ENCODE measurements at places on chromosomes 1 and 21. TPM values are rescaled to one million over a fixed set of nuclear protein-coding genes. Genes with fewer than 3 reads are reported as not detected.
A peak's percentile ranks its signal among the peaks of the same experiment; 100 is the strongest.

- no peak overlapping the region for H3K4me3 ChIP-seq
- DNase-seq: no peak
- peaks cover 1% of the 10 kb centered on the region for H3K4me1 ChIP-seq
- no peak overlapping the region for H3K27ac ChIP-seq
- H3K36me3 ChIP-seq: peaks cover under 1% of the 10 kb centered on the region
Observed at GRCh38 chr1:245856944-245857531, 650.0 kb downstream of the SMYD3 start.

- H3K36me3 ChIP-seq: no peaks in the 10 kb centered on the region
- no peak overlapping the region for H3K27ac ChIP-seq
- no peak for DNase-seq
- H3K27me3 ChIP-seq: no peaks in the 10 kb centered on the region
- H3K4me3 ChIP-seq: no peak overlapping the region
- no peaks in the 10 kb centered on the region for H3K4me1 ChIP-seq
Observed at GRCh38 chr1:218257371-218257770, 27.7 kb upstream of the RRP15 start.

GRCh38 chr1:236922190-236922589, 82.1 kb downstream of the MT1HL1 start:
- H3K4me1 ChIP-seq: no peaks in the 10 kb centered on the region
- H3K4me3 ChIP-seq: no peak overlapping the region
- H3K27ac ChIP-seq: no peak overlapping the region
- no peaks in the 10 kb centered on the region for H3K27me3 ChIP-seq
- DNase-seq: no peak

DNA sequence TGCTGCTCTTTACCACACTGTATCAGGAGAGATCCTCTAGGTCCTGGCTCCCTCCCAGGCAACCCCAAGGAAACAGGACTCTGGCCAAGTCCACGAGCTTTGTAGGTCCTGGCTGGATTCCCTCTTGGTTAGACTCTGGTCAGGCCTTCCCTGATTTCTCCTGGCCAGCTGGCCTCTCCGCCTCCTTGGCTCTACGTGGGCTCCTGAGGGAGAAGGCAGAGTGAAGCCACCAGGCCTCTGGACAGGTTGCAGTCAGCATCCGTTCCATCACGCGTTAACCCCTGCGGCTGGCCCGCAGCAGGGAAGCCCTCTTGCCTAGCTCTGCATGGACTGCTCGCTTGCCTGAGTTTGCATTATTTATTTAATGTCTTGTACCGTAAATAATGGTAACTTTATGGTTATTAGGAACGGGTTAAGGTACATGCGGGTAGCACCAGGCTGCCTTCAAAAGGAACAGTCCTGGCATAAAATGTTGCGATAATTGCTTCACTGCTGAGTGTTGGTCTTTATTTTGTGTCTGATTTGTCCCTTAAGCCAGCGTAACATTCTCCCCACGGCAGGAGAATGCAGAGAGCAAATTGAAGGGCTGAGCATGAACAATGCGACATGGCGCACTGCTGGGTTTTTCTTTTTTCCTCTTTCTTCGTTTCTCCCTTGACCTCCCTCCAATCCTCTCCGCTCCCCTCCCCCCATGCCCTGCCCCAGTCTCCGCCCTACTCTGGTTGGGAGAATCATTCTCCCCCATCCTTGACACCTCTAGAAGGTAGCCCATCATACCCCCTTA, 100.3 kb downstream of the RNF220 start:
- no peak overlapping the region for H3K27ac ChIP-seq
- DNase-seq: no peak
- H3K36me3 ChIP-seq: no peaks in the 10 kb centered on the region
- H3K4me1 ChIP-seq: no peaks in the 10 kb centered on the region

DNA sequence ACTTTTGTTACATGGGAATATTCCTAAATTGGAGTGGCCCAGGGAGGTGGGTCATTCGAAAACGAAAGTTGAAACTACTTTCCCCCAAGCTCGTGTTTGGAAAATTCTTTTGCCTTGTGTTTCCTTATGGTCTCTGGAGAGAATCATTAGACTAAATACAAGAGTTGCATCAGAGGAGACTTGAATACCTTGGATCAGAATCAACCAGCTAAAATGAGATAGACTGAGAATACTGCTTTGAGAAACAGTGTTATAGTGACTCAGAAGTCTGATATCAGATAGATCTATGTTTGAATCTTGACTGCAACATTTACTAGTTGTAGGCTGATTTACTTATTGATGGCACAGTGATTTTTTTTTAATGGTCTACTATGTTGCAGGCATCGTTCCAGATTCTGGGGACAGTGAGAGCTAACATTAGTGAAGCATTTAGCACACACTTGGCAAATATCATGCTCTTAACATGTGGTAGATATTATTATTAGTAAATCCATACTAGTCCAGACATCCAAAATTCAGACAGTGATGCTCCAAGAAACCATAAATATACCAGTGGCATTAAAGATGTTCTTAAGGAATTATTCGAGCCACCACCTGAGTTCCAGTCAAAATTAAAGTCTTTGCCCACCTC, 12.9 kb upstream of the ACTN2 start:
- H3K27ac ChIP-seq: peak overlapping the region; percentile 82
- H3K36me3 ChIP-seq: no peaks in the 10 kb centered on the region
- no peak for DNase-seq
- H3K4me3 ChIP-seq: peak overlapping the region; percentile 14

The KCNK2 gene
- total RNA-seq: 4.8 TPM

DNA sequence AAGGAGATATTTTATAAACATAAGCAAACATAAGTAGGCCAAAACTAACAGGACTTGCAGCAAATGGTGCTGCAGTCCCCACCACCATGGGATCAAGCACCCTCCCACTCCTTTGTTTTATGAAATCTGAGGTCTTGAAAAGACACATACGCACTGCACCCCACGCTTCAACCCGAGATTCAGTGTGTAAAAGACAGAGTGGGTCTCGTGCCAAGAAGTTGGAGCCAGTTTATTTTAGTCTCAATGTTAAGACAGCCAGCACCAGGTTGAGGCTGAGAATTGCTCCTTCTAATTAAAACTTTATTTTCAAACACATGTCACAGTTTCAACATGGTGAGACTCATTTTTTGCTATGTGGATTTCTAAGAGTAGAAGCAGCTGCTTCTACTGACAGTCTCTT, 139.1 kb upstream of the TIAM1 start:
- no peaks in the 10 kb centered on the region for H3K27me3 ChIP-seq
- no peak overlapping the region for H3K27ac ChIP-seq
- no peak overlapping the region for H3K4me3 ChIP-seq
- H3K4me1 ChIP-seq: no peaks in the 10 kb centered on the region

The PROK1 gene
- total RNA-seq: 0.27 TPM

GRCh38 chr1:156963621-156964020, 43.2 kb downstream of the LRRC71 start:
- H3K4me3 ChIP-seq: no peak overlapping the region
- H3K4me1 ChIP-seq: no peaks in the 10 kb centered on the region
- H3K27ac ChIP-seq: no peak overlapping the region
- H3K27me3 ChIP-seq: no peaks in the 10 kb centered on the region
- no peak for DNase-seq

The PDZK1IP1 gene
- total RNA-seq: 3.7 TPM

The GBP5 gene
- 3.7 TPM for total RNA-seq

GRCh38 chr1:103265551-103265950, 157.2 kb upstream of the COL11A1 start:
- H3K27me3 ChIP-seq: no peaks in the 10 kb centered on the region
- H3K4me3 ChIP-seq: no peak overlapping the region
- H3K36me3 ChIP-seq: no peaks in the 10 kb centered on the region
- H3K4me1 ChIP-seq: no peaks in the 10 kb centered on the region

The RNU1-4 gene
- 7,231 TPM for total RNA-seq

The MGST3 gene
- 230 TPM for total RNA-seq

GRCh38 chr1:172938681-172939080, 112.1 kb downstream of the TNFSF18 start:
- H3K27me3 ChIP-seq: no peaks in the 10 kb centered on the region
- no peak overlapping the region for H3K27ac ChIP-seq
- H3K4me1 ChIP-seq: peaks cover 3% of the 10 kb centered on the region
- no peak overlapping the region for H3K4me3 ChIP-seq
- no peak for DNase-seq

- H3K4me3 ChIP-seq: no peak overlapping the region
- no peaks in the 10 kb centered on the region for H3K36me3 ChIP-seq
- H3K4me1 ChIP-seq: no peaks in the 10 kb centered on the region
- DNase-seq: no peak
- H3K27ac ChIP-seq: no peak overlapping the region
Observed at GRCh38 chr1:22886211-22886610, 86.5 kb downstream of the LACTBL1 start.

The EFNA3 gene
- 1.8 TPM for total RNA-seq

The MPL gene
- total RNA-seq: 0.18 TPM

- H3K27me3 ChIP-seq: no peaks in the 10 kb centered on the region
- no peak overlapping the region for H3K27ac ChIP-seq
- no peaks in the 10 kb centered on the region for H3K4me1 ChIP-seq
- no peak overlapping the region for H3K4me3 ChIP-seq
- H3K36me3 ChIP-seq: no peaks in the 10 kb centered on the region
Observed at GRCh38 chr1:98119796-98120195, 199.0 kb upstream of the DPYD start.

DNA sequence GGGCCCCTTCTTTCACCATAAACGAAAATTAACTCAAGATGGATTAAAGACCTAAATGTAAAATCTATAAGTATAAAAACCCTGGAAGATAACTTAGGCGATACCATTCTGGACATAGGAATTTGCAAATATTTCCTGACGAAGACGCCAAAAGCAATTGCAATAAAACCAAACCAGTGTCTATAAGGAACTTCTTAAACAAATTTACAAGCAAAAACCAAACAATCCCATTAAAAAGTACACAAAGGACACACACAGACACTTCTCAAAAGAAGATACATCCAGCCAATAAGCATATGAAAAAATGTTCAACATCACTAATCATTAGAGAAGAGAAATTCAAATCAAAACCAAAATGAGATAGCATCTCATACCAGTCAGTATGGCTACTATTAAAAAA, 78.8 kb upstream of the C1orf105 start:
- DNase-seq: no peak
- no peak overlapping the region for H3K4me3 ChIP-seq
- no peaks in the 10 kb centered on the region for H3K36me3 ChIP-seq
- peaks cover 5% of the 10 kb centered on the region for H3K4me1 ChIP-seq
- H3K27me3 ChIP-seq: no peaks in the 10 kb centered on the region

DNA sequence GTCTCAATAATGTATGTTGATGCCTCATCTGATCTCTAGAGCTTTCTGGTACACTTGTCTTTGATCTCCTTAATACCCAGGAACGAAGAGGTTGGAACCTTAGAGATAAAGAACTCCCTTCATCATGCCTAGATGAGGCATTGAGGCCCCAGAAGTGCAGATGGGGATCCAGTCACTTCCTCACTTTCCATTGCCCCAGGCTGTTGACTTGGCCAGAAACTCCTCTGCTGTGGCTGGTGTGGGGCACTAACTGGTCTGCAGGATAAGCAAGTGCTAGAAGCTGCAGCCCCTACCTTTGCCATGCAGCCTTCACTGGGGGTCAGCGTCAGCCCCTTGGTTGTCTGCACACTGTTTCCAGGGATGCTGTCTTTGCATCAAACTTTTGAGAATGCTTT, 49.9 kb downstream of the STUM start:
- DNase-seq: peak; percentile 50
- no peak overlapping the region for H3K4me3 ChIP-seq
- H3K4me1 ChIP-seq: no peaks in the 10 kb centered on the region
- H3K36me3 ChIP-seq: no peaks in the 10 kb centered on the region
- no peaks in the 10 kb centered on the region for H3K27me3 ChIP-seq

All from aorta (tissue), 5 donors.